Bronchial epithelial cell (primary cell): ENCODE measurements at places on chromosomes 5 and 9. TPM values are rescaled to one million over a fixed set of nuclear protein-coding genes. Genes with fewer than 3 reads are reported as not detected.

GRCh38 chr9:127180457-127181314 lies 58.3 kb upstream of the ANGPTL2 start:
- no peak for DNase-seq

The SLC34A3 gene
- not detected in 2 replicates for total RNA-seq

- no peak for DNase-seq
These were observed 144.4 kb upstream of the IRX2 start for GRCh38 chr5:2895876-2896275.

GRCh38 chr5:31492869-31493268 lies 39.0 kb downstream of the DROSHA start:
- peak; percentile 19 for DNase-seq

GRCh38 chr9:6598249-6598725 lies 47.2 kb downstream of the GLDC start:
- DNase-seq, result peak; percentile 10

DNA sequence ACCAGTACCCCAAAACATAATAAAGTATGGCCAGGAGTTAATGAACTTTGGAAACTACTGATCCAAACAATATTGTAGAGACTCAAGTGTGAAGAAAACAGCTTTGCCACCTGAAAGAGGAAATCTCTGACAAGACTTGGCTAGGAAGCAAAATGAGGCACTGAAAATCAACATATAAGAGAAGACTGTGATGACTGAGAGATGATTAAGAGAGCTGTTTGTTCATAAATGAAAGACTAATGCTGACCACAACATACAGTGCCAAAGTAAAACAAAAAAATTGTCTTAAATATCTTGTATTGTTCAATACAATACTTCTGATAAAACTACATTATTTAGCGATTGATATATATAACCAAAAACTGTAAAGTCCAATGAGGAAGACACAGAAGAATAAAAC lies 7.2 kb downstream of the RC3H2 start:
- peak; percentile 81 for DNase-seq

The BRINP1 gene
- 0.13 and 1.6 TPM in 2 replicates for total RNA-seq

- DNase-seq, result no peak
These were observed 58.3 kb upstream of the SHB start for GRCh38 chr9:38127271-38127839.

The RMRP gene
- total RNA-seq, result 15,881 and 37,648 TPM in 2 replicates

GRCh38 chr9:136703276-136703860 lies 9.0 kb upstream of the DIPK1B start:
- DNase-seq, result no peak

GRCh38 chr9:80937645-80938044 lies 751.7 kb downstream of the TLE1 start:
- DNase-seq, result no peak

DNA sequence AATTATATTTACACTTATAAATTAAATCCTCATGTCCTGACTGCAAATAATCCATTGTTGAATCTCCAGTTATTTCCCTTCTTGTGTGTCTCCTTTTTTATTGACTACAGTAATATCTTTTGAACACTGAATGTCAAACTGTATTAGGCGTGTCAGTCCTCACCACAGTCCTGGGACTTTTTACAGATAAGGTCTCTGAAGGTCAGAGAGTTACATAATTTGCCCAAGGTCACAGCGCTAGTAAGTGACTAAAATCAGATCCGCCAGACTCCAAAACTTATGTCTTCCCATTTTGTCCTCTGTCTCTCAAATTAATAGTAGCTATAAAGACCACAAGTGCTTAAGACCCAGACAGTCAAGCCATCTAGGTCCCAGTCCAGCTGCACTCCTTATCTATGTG lies 274.3 kb downstream of the NR3C1 start:
- no peak for DNase-seq

DNA sequence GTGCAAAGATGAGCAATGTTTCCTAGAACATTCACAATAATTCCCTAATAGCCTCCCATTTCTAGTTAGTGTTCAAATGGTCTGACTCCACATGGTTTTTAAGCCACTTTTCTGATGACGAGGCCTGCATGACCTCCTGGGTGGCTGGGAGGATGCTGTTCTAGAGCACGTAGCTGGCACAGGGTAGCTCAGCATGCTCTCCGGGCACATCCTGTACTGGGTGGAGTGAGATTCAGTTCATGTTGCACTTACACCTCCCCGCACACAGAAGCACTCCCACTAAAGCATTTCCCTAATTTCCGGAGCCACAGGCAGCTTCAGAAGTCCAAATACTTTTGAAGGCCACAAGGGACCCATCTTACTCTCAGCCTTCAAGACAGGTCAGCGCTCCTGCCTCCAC lies 159.8 kb upstream of the LHFPL2 start:
- DNase-seq, result no peak

DNA sequence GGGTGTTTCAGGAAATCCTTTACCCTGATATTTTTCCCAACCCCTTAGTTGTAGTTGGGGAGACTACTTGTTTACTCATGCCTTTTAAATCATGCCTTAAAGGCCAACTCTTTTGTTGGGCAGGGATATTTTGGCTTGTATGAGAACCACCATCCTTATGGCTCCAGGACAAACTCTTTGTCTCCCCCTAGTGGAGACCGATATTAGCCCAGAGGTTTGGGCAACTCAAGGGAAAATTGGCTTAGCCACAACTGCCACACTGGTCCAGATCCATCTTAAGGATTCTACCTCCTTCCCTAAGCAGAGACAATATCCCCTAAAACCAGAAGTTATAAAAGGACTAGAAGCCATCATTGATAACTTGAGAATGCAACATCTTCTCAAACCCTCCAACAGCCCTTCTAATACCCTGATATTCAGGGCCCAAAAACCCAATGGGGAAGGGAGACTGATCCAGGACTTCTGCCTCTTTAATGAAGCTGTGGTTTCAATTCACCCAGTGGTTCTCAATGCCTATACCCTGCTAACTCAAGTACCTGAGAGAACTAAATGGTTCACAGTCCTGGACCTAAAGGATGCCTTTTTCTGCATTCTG lies 100.9 kb upstream of the HCN1 start:
- DNase-seq, result no peak

DNA sequence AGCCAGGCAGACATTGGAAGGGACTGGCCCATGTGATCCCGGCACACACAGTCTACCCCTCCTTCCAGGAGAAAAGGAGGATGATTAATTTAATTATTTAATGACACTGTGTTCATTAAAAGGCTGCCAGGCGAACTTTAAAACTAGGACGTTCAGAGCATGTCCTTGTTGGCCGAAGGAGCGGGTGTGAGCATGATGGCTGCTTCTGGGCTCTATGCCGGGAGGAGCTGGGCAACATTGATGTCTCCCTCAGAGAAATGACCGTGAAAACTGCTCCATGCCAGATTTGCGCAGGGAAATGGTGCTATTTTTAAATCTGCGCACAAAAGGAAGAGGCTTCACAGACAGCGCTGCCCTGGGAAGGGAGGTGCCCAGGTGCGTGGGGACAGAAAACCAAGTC lies 284.9 kb upstream of the IRX4 start:
- no peak for DNase-seq

The PCDHGB1 gene
- total RNA-seq, result under 0.01 and 0.26 TPM in 2 replicates

DNA sequence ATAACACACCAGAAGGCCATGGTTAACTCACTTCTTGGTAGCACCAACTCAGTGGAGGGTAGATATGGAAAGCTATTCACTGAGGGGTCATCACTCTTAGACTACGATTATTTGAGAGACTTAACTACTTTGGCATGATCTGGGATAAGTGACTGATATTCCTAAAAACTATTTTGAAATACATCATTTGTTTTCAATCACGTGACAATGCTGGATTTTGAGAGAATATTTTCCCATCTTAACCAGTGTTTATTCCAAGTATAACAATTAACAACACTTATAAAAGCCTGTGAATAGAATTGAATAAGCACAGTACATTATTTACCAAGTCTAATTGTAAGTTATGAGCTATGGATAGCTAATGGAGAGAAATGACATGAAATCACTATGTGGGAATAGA lies 22.4 kb upstream of the CYLC2 start:
- no peak for DNase-seq

- DNase-seq, result no peak
These were observed 18.9 kb downstream of the CARD19 start for GRCh38 chr9:93114984-93115335.

DNA sequence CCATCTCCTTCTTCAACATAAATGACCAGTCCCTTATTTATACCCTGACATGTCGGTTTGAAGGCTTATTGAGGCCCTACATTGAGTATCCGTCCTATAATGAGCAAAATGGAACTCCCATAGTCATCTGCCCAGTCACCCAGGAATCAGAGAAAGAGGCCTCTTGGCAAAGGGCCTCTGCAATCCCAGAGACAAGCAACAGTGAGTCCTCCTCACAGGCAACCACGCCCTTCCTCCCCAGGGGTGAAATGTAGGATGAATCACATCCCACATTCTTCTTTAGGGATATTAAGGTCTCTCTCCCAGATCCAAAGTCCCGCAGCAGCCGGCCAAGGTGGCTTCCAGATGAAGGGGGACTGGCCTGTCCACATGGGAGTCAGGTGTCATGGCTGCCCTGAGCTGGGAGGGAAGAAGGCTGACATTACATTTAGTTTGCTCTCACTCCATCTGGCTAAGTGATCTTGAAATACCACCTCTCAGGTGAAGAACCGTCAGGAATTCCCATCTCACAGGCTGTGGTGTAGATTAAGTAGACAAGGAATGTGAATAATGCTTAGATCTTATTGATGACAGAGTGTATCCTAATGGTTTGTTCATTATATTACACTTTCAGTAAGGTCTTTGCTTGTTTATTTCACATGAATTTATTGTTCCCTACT lies 38.2 kb upstream of the BTNL3 start:
- DNase-seq, result peak; percentile 61

DNA sequence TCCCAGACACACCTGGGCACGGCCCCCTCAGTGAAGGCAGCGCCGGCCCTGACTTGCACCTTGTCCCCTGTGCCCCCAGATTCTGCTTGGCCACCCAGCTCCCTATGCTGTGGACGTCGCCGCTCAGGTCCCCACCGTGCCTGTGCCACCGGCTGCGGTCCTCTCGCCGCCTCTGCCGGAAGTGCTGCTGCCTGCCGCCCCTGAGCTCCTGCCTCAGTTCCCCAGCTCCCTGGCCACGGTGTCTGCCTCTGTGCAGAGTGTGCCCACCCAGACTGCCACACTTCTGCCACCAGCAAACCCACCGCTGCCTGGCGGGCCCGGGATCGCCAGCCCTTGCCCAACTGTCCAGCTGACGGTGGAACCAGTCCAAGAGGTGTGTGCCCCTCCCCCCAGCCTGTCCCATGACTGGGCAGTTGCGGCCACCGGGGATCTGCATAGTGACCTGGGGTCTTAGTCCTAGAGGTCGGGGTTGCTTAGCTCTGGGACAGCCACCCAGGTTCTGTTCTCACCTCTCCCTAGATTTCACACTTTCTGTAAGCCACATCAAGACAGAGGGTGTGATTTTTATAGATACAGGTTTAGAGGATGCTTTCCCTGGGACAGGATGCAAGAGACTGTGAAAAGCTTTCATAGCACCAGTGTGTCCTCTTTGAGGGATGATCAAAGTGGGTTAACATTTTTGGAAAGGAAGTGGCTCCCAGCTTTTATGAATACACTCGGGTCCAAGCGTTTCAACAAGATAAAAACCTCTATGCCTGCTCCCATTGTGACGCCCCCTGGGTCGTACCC lies 78.0 kb downstream of the WNK2 start:
- no peak for DNase-seq

GRCh38 chr5:40569546-40570270 lies 110.0 kb upstream of the PTGER4 start:
- DNase-seq, result no peak

The ZNF483 gene
- 0.26 and 0.51 TPM in 2 replicates for total RNA-seq

- no peak for DNase-seq
These were observed 2.8 kb downstream of the SLC6A3 start for GRCh38 chr5:1442222-1443145.

GRCh38 chr5:91474201-91474600 lies 91.1 kb upstream of the ARRDC3 start:
- DNase-seq, result no peak

DNA sequence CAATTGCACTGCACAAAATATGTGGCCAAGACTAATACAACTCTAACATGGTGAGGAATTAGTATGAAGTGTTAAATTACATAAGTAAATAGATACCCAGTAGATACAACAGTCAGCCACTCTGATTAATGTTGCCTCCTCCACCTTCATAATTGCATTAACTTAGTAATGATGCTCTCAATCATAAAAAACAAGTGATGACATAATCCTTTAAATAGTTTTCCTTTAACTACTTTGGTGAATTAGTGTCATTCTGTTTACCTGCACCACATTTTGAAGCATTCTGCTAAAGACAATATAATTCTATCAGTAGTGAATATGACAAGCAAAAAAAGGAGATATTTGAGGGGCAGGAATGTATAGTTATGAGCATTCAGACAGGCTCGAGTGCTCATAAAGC lies 265.9 kb upstream of the SLC24A2 start:
- no peak for DNase-seq

GRCh38 chr5:178325679-178326373 lies 93.2 kb upstream of the PHYKPL start:
- no peak for DNase-seq

DNA sequence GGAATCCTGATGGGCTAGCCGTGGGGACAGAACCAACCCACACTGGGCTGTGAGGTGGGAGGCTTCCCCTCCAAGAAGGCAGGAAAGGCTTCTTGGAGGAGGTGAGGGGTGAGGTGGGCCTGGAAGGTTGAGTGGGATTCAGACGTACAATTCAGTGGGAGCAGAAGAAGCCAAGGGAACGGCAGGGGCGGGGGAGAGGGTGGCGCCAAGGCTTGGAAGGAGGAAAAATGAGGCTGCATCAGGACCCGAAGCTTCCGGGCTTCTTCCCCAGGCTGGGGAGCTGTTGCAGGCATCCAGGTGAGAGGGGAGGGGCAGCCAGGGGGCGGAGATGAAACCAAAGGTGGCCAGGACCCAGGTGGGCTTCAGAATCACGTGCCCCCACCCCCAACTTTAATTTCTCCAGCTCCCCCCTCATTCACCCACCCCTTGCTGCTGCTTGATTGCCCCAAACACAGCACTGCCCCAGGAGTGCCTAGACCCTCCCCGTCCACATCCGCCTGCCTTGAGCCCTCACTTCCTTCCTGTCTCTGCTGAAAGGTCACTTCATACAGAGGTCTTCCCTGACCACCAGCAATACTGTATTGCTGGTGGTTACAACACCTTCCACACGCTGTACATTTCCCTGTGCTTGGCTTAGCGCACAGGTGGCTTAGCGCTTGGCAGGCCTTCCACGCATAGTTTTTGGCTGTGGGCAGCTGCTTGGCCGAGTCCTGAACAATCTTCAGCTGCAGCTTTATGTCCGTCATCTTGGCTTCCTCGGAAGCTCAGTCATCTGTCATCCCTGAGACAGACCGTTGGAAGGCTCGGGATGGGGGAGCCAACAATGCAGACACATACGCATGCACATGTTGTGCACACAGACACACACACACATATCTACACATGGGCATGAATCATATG lies 193.5 kb downstream of the RGS3 start:
- DNase-seq, result no peak
